HTR-8/SVneo (cell line): ENCODE measurements at places on chromosomes 7 and 10.

DNA sequence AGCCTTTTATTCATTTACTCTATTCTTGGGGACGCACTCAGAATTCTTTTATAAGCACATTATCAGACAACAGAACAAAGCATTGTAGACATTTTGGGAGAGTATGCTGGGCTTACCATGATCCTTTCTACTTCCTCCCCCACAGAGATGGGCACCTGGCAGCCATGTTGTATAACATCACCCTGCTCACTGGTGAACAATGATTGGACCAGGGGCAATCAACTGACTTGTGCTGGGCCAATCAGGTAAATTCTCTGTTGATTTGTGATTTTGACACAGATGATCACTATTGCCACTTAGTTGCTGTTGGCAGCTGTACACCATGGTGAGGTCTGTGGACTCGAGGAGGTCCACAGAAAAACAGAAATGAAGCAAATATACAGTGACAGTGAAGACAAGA is 43.7 kb downstream of the WNT2 start:
- no peak for DNase-seq

GRCh38 chr10:97926055-97926454 is 76.4 kb downstream of the GOLGA7B start:
- no peak for DNase-seq

GRCh38 chr7:128162666-128163065 is 78.4 kb upstream of the LEP start:
- no peak for DNase-seq

DNA sequence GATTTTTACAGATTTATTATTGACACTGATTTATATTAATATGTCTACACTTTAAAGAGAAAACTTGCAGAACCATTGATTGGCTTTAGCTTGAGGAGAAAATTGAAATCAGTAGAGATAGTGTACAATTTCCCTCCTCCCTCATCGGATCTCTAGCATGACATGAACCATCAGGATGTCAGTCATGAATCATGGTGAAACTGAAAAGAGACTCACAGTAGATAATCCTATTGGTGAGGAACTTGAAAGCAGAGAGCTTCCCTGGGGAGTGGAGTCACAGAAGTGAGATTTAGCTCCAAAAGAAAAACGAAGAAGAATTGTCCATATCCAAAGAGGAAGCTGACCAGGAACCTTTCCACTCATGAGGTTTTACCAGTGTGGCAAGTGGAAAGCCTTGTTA is 346.8 kb downstream of the ABCA13 start:
- DNase-seq: no peak

DNA sequence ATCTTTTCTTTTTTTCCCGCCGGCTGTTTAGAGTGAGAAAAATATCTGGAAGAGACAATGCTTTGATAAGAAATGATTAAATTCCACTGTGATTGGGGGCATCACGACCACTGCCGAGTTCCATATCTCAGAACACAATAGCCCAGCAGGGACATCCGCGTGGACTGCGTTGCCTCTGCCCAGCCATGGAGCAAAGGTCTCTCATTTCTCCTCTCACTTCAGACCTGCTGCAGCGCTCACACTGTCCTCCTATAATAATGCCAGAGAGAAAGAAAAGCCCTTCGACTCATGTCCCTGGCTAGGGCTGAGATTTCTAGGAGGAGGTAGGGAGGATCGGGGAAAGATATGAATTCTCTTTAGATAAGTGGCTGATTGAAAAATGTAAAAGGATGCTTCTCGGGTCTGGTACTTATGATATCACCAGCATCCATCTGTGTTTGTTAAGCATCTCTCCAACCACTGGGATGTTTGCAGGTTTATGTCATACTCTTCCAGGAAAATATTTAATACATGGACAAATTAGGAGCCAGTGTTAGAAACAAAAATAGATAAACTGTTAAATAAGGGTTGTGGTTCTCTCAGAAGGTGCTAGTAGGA is 472.9 kb upstream of the AKR1E2 start:
- no peak for DNase-seq

DNA sequence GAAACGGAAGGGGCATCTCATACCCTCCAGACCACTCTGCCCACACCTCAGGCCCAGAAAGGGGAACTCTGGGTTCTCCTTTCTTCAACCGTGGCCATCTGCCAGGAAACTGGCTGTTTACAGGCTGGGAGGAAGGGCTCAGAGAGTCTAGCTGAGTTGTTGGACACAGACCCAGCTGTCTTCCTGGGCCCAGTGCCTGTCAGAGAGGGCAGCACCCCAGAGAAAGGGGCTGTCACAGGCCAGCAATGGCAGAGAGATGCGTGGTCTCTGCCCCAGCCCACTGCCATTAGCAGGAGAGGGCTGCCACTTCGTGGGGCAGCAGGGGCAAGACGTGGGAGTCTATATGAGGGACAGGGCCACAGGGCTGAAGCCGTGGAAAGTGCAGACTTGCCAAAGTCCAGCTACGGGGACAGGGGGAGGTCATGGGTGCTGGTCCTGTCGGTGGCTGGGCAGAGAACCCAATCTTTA is 11.0 kb downstream of the GRID1 start:
- DNase-seq: no peak

- no peak for DNase-seq
Measured at GRCh38 chr7:138878856-138879255, 80.9 kb upstream of the ATP6V0A4 start.

DNA sequence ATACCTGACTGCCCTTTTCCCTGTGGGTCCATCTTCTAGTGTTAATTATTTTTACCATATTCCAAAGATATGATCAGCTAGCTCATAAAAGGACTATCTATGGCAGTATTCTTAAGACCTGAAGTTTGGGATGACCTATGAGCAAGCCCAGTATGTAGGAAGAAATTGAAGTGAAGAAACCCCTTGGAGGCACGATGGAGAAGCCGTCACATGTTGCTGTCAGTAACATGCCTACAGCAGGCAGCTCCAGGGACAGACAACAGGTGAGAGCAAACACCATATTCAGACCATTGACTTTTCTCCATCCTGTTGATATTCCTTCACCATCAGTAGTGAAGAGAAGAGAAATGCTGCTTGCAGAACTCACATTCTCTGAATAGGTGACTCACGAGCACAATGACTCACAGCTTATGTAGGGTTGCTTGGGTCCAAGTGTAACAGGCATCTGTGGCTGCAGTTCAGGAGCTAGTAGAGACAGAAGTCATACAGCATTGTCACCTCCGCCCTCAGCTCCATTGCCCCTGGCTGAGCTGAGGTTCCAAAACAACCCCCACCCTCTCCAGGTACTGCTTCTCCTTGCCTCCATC is 8.4 kb upstream of the LYZL2 start:
- peak; percentile 76 for DNase-seq

- DNase-seq: no peak
Measured at GRCh38 chr10:20004087-20004523, 187.9 kb downstream of the PLXDC2 start.

- DNase-seq: no peak
Measured at GRCh38 chr10:29324220-29324841, 35.5 kb downstream of the LYZL1 start.

GRCh38 chr10:115045499-115045898 is 47.7 kb upstream of the ATRNL1 start:
- no peak for DNase-seq

GRCh38 chr7:45511721-45512597 is 62.2 kb upstream of the ADCY1 start:
- DNase-seq: no peak

GRCh38 chr7:106219170-106219569 is 65.6 kb downstream of the NAMPT start:
- DNase-seq: no peak

- no peak for DNase-seq
Measured at GRCh38 chr10:29723726-29724125, 89.0 kb upstream of the SVIL start.

DNA sequence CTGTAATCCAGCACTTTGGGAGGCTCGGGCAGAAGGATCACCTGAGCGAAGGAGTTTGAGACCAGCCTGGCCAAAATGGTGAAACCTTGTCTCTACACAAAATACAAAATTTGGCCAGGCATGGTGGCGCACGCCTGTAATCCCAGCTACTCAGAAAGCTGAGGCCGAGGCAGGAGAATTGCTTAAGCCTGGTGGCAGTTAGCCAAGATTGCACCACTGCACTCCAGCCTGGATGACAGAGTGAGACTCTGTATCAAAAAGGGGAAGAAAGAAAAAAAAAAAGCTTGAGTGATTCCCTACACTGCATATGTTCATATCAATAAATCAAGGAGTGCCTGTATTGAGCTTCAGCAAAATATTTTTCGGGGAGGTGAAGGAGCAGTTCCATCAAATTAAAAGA is 45.8 kb upstream of the SRRM3 start:
- DNase-seq: no peak

DNA sequence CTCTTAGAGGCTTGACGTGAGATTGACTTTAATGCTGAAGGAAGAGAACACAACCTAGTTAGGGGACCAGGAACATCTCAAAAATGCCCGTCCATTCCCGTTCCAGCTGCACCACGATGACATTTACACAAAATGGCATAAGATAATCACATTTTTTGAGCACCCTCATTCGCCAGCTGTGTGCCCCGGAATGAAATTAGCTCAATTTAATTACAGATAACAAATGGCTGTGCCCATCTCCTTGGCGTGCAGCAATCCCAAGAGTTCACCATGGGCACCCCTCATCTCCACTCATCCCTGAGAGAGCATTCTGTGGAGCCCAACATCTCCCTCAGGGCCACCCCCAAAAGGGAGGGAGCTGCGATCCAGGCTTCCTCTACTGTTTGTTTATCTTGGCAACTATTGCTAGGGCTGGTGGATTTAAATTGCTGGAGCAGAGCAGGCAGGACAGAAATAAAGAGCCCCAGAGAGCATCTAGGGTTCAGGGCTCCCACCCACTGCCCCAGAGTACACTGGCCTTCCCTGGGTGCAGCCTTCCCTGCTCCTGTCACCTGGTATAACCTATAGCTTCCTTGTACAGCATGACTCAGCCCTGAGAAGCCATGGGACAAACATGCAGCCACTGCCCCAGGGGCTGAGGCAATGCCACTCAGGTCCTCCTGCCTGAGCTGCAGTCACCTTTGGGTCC is 263.5 kb downstream of the ZEB1 start:
- DNase-seq: peak; percentile 32

- DNase-seq: no peak
Measured at GRCh38 chr7:3949242-3949640, 648.2 kb downstream of the SDK1 start.

GRCh38 chr10:96714031-96714590 is 6.2 kb downstream of the PIK3AP1 start:
- no peak for DNase-seq

GRCh38 chr7:90674625-90675024 is 78.5 kb downstream of the CDK14 start:
- no peak for DNase-seq

- DNase-seq: no peak
Measured at GRCh38 chr10:132538790-132539421, 1.3 kb downstream of the INPP5A start.

GRCh38 chr7:69109246-69109645 is 489.0 kb upstream of the AUTS2 start:
- no peak for DNase-seq

DNA sequence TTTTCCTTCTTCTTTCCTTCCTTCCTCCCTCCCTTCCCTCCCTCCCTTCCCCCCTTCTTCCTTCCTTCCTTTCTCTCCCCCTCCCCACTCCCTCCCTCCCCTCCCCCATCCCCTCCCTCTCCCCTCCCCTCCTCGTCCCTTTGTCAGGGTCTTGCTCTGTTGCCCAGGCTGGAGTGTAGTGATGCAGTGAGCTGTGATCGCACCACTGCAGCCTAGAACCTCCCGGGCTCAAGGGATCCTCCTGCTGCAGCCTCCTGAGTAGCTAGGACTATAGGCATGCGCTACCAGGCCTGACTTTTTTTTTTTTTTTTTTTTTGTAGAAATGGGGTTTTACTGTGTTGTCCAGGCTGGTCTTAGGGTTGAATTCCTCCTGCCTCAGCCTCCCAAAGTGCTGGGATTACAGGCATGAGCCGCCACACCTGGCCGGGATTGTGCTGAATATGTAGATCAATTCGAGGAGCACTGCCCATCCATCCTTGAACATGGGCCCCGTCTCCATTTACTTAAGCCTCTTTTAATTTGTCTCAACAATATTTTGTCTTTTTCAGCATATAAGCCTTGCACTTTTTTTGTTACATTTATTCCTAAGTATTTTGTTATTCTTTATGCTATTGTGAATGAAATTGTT is 23.4 kb downstream of the GRIFIN start:
- DNase-seq: no peak
